Mammary epithelial cell (primary cell): ENCODE measurements at places on chromosomes 2 and 18. TPM values are rescaled to one million over a fixed set of nuclear protein-coding genes. Genes with fewer than 3 reads are reported as not detected.

DNA sequence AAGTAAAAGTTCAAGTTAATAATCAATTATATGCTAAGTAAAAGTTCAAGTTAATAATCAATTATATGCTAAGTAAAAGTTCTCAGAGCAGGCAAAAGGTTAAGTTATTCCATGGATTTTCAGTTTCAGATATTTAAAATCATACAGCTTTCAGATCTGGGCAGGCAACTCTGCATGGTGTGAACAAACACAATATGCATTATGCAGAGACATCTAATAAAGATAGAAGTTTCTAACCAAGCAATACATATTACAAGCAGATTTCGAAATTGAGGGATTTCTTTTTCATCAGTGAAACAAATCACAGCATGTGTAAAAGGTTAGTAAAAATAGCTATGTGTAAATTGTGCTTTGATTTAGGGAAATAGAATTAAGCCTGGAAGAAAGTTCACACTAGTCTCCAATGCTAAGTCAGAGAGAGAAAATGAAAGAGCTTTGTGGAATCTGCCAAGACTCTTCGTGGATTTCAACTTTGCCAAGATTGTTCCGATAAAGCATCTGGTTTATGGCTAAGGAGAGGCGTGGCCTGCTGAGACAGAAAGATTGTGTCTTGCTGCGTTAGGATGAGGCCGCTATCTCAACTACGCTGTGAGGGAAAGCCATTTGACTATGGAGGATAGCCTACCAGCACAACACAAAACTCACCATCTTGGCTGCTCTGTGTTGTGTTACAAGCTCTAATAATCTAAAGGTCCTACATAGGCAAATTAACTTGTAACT is 60.1 kb upstream of the SLC16A14 start:
- DNase-seq, result peak; percentile 12

DNA sequence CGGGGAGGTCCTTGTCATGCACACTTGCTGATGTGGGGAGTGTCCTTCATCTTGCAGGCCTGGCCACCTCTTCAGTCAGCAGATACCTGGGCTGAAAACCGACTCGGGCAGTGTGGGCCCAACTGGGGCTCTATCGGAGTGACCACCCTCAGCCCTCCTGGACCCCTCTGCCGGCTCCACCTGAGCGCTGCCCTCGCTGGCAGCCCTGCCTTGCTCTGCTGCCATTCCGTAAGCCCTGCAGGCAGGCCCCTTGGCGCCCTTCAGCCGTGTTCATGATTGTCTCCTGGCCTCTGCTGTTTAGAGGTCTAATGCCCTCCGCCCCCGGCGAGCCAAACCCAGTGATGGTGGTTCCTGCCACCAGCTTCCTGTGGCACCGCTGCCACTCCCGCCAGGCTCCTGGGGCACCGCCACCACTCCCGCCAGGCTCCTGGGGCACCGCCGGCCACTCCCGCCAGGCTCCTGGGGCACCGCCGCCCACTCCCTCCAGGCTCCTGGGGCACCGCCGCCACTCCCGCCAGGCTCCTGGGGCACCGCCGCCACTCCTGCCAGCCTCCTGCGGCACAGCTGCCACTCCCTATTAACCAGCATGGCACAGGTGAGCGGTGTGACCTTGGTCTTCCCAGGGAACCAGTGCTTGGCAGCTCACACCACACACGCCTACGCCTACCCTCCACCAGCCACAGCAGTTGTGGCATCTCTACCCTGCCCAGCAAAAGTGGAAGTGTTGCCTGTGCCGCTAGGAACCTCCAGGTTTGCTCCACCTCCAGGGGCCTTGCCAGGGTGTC is 15.9 kb downstream of the CAPN10 start:
- no peak for DNase-seq

DNA sequence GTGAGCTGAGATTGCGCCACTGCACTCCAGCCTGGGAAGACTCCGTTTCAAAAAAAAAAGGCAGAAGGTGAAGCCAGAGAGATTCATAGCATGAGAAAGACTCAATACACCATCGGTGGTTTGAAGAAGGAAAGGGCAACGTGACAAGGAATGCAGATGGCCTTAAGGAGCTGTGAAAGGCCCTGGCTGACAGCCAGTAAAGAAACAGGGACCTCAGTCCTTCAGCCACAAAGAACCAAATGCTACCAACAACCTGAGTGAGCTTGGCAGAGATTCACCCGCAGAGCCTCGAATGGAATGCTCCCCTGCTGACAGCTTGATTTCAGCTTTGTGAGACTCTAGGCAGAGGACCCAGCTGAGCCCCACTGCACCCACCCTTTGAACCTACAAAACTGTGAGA is 154.9 kb upstream of the NDUFV2 start:
- DNase-seq, result no peak

GRCh38 chr2:157628477-157629415 is at the start of gene ACVR1C:
Gene ACVR1C, minus strand, starts transcription at chr2:157628864. Its CDS starts 220 bp downstream, at chr2:157628644.
- DNase-seq, result peak; percentile 60

TRIM54 gene
- not detected in 2 replicates for total RNA-seq

SIX3 gene
- total RNA-seq, result not detected
